ENCODE measurements at places on chromosomes 1 and 21.

GRCh38 chr1:226629896-226630550, 81.5 kb downstream of the STUM start:
- no peak for DNase-seq

DNA sequence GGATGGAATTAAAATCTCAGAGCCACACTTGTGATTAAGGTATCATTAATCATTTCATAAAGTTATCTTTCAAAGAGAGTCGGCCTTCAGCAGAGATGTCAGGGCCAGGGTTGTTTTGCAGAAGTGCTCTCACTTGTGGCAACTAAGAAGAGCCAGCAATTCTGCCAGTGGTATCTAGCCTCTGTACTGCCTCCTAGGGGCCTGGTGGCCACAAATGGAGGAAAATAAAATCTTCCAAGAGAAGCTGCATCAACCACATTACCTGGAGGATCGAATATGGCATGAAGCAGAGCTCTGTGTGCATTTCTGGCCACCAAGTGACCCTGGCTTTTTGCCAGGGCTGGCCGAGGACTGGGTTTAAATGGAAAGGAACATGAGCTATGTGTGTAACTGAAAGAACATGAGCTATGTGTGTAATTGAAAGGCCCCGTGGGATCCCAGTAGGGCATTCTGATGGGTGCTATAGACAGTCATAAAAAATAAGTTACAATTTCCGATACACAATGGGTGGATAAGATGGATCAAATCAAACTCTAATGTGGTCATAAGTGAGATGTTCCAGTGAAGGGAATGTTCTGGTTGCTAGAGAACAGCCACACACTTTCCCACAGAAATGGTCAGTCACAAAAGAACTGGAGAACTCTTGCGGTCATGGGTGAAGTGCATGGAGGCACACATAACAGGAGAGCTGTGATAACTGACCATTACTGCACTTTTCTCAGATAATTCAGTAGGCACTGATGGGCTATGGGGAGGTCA, 335.8 kb downstream of the CAMTA1 start:
- no peak for DNase-seq

GRCh38 chr1:45340816-45341466, 701 bp upstream of the MUTYH start:
- DNase-seq = peak; percentile 43

- DNase-seq = no peak
Measured at GRCh38 chr1:214013614-214014377, 26.0 kb downstream of the PROX1 start.
